ENCODE measurements at places on chromosomes 3 and 15.

DNA sequence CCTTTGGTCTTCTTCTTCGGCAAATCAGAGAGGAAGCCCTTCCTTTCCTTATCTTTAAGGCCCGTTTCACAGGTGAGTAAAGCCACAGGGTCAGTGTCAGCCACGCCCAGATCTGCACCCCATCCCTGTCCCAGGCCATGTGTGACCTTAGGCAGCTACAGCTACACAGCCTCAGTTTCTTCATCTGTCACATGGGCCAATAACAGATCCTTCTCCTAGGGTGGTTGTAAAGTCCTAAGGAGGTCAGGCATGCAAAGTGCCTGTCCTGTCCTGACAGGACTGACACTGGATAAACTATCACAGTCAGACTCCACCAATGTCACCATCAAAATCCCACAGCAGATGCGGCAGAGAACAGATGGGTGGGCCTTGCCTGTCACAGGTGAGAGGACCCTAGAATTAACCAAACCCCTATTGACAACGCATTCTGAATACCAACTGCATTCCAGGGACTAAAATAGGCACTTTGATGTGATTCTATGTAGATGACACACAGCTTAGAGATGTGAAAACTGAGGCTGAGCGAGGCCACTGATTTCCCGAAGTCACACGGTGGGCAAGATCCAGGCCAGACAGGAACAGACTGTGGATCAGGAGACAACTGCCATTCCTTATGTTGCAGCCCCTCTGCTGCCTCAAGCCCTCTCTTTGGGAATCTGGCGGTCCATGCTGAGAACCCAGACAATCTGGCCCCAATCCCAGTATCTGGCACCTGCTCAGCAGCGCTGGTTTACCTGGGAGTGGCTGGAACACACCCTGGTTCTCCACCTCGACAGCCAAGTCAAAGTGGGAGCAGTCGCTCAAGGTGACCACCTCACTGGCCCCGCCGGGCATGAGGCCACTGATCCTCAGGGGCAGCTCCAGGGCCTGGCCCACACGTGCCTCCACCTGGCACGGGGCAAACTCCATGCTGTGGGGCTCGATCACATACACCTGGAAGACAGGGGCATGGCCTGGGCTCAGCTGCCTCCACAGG lies 48.7 kb downstream of the NUP210 start:
- DNase-seq, result no peak

- no peak for DNase-seq
These were observed 91.8 kb downstream of the LIPC start for GRCh38 chr15:58523634-58524033.

- no peak for DNase-seq
These were observed at the start of gene ISLR for GRCh38 chr15:74173380-74174218. Gene ISLR, plus strand, starts transcription at chr15:74173710. Its CDS starts 1,149 bp downstream, at chr15:74174859.

- DNase-seq, result no peak
These were observed 46.2 kb downstream of the DENND6A start for GRCh38 chr3:57646723-57647122.

DNA sequence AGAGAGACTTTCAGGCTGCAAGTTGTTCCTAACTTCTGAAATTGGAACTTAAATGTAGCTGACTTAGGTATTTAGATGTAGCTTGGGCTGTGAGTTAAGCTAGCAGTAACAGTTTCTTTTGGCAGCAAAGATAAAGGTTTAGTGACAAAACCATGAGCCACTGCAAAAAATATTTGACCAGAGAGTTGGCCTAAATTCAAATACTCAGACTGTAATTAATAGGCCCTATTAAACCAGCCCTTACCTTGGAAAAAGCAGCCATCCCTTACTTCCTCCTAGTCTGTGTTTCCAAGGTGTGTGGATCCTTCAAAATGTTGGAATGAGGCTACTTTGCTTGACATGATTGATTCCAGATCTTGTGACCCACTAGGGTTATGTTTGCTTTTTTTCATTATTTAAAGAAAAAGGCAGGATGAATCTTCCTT lies 8.2 kb downstream of the TPM1 start:
- DNase-seq, result no peak

DNA sequence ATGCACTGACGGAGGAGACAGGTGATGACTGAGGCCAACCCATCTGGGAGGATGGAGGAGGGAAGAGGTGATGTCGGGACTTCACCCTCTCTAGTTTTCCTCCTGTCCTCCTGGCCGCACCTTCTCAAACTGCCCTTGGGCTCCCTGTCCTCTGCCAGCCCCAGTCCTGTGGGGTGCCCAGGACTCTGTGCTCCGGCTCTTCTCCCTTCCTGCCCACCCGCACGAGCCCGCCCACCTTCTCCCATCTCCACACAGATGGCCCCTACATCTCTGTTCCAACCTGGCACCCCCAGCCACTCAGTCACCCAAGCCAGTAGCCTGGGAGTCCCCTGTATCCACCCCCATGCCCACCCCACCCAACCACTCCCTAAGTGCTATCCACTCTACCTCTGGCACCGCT lies 206.7 kb upstream of the LINGO1 start:
- DNase-seq, result no peak

Measured in stimulated activated CD4-positive, alpha-beta T cell treated with anti-CD3 and anti-CD28 coated beads, Interleukin-15, amount 100 ng/mL, for 1 hour (primary cell).